Stimulated activated CD4-positive, alpha-beta T cell treated with anti-CD3 and anti-CD28 coated beads, Interleukin-1b, Interleukin-23, amount 100 ng/mL, for 1 hour (primary cell): ENCODE measurements at places on chromosomes 2 and 18.

DNA sequence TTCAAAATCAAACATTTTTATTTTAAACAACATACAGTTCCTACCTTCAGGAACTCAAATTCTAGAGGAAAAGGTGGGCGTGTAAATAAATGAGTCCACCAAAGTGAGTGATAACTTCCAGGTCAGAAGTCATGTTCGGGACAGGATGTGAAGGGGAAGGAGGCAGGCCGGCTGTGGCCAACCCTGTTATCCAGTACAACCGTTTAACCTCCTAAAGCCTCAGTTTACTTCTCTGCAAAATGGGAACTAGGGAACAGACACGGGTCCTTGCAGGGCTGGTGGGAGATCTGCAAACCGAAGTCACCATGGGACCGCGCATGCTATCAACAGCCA is 373 bp downstream of the EIPR1 start:
- DNase-seq, result no peak

DNA sequence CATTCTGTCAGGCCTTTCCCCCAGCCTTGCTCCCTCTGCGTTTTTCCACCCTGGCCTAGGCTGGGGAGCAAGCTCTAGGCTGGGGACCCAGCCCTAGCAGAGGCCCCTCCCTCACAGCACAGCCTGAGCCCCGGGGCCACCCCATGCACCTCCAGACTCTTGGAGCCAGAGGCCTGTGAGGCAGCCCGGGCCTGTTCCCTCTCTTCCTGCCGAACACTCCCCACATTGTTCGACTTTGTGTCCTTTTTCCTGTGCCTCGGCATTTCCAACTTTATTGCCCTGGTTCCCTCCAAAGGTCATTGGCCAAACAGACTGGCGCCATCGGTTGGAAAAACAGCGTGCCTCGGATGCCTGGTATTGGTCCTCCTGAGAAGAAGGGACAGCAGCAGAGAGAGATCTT is 79.7 kb downstream of the HS1BP3 start:
- DNase-seq, result no peak

GRCh38 chr2:189155795-189156194 is 23.8 kb downstream of the COL5A2 start:
- no peak for DNase-seq

- no peak for DNase-seq
Measured at GRCh38 chr2:84947010-84947593, 23.9 kb upstream of the KCMF1 start.

DNA sequence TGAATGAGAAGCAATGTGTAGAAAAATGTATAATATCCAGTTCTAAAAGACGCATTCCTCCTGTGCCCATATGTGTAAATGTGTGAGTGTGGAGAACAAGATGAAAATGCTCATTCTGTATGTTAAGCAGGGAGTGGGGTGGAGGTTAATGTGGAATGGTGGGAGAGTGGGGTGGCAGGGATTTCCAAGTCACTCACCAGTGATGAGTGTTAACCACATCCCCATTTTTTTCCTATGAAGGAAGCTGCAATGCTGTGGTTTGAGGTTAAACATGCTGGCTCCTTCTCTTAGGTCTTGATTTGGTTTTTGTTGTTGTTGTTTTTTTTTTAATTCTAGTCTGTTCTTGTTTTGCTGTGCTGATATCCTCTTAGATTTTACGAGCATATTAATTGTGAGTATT is 169.4 kb downstream of the NEDD4L start:
- DNase-seq, result no peak

- DNase-seq, result no peak
Measured at GRCh38 chr18:23302851-23303527, 150.1 kb upstream of the RIOK3 start.

- DNase-seq, result no peak
Measured at GRCh38 chr2:229160984-229161383, 110.1 kb downstream of the PID1 start.

DNA sequence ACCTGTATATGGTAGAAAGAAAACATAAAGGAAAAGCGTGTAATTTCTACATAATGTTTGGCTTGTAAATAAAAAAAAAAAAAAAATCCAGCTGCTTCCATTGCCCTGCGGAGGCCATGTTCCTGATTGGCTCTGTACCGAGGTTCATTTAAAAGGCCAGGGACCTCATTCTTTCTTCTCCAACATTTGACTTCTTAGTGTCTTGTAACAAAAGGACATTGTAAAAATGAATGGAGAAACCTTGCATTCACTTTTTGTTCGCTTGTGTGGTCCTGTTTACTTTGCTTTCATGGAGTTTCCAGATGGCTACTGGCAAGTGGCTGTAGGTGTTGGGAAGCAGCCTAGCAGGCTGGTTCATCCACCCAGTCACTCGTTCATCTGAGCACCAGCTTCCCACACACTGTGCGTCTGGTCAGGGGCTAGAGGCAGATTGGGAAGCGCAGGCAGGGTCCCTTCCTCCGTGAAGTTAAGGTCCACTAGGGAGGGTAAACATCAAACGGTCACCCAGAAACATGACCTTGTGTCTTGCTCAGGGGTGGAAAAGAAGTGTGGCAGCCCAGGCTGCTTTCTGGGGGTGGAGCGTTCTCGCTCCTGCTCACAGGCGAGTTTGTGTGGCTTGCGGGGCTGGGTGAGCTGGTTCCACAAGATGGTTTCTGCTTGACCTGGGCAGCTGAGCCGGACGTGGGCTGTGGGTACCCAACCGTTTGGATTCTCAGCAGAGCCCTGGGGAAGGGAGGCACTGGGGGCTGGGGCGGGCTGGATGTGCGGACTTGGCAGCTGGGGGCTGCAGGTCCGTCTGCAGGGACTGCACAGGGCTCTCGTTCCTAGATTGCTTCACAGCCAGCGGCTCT is 260.7 kb downstream of the AGAP1 start:
- no peak for DNase-seq

GRCh38 chr2:941871-942270 is 8.8 kb upstream of the SNTG2 start:
- DNase-seq, result no peak

- no peak for DNase-seq
Measured at GRCh38 chr2:138021154-138021553, 56.9 kb downstream of the HNMT start.

GRCh38 chr2:204218040-204218439 is 281.5 kb downstream of the ICOS start:
- no peak for DNase-seq

DNA sequence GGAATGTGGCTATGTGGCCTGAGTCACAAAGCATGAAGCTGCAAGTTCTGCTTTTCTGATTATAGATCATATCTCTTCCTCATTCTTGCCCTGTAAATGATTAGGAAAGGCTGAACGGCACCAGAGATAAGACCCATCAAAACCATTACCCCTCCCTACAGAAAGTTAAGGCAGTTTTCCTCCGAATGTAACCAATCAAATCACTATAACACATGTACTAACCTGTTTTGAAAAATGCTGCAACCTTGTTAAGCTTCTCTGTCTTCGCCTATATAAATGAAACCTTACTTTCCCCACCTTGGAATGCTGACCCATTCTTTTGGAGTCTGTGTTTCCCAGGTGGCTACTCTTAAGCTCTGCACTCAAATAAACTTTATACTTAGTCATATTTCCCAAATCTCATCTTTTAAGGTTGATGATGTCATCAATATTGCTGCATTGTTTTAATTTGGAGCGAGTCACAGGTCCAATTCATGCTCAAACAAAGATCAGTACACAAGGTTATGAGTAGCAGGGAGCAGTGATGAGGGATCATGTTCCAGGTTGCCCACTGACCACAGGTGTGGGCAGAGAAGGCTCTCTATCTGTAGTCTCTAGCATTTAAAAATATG is 662.3 kb downstream of the IRS1 start:
- no peak for DNase-seq

DNA sequence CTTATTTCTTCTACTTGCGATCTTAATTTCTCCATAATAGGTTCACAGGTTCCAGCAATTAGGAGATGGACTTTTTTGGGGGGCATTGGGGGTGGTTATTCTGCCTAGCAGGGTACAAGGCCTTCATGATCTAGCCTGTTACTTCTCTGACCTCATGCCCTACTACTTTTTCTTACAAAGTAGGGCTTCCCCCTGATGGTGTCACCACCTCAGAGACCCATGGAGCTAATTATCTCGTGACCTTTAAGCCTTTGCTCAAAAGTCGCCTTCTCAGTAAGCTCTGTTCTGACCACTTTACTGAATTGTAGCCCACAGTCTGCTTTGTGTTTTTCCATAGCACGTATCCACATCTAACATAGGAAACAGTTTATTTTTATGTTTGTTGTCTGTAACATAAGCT is 458.0 kb downstream of the PARD3B start:
- no peak for DNase-seq

GRCh38 chr2:126885751-126886210 is 12.9 kb upstream of the TEX51 start:
- DNase-seq, result no peak

DNA sequence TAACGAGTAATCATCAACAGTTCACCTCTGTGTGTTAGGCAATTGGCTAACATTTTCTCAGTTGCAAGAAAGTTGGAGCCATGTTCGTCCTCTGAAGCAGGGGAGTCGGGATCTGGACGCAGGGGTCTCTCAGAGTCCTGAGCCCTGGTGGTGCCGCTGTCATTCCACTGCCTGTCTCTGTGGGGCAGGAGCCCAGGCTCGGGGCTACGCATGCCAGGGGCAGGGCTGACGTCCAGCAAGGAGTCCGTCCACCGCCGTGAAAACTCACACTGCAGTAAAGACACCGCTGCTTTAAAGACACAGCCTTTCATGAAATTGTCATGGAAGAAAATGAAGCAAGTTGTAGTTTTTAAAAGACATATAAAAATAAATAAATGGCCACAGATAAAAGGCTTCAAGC is 571.1 kb upstream of the SOX11 start:
- DNase-seq, result no peak

GRCh38 chr2:96400049-96401000 is 64.8 kb downstream of the NCAPH start:
- no peak for DNase-seq

DNA sequence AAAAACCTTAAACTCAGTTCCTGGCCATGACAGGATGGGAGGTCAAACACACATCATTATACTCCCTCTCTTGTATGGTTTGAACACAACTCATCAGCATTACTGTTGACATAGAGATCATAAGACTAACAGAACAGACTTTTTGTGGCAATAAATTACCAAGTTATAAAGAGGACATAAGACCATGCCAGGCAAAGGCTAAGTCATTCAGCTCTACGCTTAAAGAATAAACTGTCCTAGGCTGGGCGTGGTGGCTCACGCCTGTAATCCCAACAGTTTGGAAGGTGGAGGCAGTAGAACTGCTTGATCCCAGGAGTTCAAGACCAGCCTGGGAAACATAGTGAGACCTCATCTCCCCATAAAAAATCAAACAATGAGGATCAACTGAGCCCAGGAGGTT is 16.4 kb downstream of the NLRC4 start:
- DNase-seq, result no peak

GRCh38 chr2:168895771-168896170 is 5.3 kb upstream of the G6PC2 start:
- no peak for DNase-seq

DNA sequence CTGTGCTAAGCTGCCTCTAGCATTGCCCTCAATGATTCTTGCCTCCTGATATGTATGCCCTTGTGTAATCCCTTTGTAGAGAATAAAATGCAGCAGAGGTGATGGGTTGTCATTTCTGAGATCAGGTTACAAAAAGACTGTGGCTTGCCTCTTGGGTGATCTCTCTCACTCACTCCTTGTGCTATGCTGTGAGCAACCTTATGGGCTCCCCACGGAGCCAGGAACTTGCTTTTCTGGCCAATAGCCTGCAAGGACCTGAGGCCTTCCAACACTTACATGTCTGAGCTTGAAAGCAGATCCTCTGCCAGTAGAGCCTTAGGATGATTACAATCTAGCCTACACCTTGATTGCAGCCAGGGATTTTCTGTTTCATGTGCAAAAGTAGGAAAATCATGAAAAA is 123.1 kb upstream of the XIRP2 start:
- no peak for DNase-seq

- no peak for DNase-seq
Measured at GRCh38 chr18:76593843-76594242, 98.8 kb upstream of the ZNF516 start.

DNA sequence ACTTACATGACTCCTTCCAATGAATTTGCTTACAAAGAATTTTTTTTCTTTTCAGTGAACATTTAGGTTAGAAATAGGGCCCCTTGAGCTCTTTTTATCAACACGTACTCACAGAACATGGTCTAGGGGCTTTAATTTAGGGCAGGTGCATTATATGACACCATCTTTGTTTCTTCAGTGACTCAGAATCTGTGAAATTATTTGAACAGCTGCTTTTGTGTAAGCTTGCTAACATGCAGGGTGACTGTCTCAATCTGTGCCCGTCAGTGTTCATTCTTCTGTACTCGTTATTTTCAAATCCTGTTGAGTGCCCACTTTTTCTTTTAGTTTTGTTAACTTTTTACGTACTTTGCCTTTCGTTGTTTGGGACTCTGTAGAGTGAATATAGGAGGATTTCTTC is 52.8 kb upstream of the CABYR start:
- DNase-seq, result no peak

GRCh38 chr2:144986691-144987090 is 466.8 kb upstream of the ZEB2 start:
- no peak for DNase-seq

DNA sequence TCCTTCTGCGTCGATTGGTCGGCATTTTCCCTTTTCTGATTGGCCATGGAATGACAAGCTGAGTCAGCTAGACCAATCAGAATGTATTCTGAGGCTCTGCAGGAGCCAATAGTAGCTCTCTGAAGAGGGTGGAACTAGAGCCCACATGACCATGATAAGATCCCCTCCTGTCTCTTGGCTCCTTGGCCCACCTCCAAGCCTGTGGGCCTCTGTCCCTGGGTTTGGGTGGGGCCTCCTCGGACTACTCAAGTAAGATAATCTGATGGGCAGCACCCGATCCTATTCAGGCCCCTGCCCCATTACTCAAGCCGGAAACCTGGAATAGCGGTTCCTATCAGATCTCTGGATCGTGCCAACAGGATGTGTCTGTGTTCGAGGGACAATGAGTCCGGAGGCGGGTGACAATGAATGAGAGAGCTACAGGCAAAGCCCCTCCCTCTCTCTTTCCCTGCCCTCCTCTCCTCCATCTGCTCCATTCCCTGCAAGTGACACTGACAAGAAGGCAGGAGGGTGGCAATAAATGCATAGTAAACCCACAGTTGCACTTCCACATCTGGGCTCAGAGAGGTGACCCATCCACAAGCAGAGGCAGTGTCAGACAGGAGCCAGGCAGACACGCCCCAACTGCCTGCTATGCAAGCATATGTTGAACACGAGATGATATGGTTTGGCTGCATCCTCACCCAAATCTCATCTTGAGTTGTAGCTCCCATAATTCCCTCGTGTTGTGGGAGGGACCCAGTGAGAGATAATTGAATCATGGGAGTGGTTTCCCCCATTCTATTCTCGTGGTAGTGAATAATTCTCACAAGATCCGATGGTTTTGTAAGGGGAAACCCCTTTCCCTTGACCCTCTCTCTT is 114.7 kb downstream of the TNS1 start:
- DNase-seq, result no peak

- no peak for DNase-seq
Measured at GRCh38 chr2:106178716-106179115, 15.4 kb downstream of the UXS1 start.

DNA sequence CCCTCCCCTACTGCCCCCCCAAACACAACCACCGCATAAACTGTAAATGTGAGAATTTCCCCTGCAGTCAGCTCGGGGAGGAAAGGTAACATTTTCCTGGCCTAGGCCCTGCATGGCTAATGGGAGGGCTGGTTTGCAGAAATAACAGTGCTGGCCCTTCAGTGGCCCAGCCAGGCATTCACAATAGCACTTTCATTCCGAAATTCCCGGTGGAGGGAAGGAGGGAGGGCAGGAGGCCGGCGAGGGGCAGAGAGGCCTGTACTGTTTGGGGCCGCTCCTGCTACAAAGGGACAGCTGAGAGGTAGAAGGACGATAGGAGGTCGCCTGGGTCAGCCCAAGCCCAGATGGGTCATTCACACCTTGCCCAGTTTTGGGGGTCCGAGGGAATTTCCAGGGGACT is 11.3 kb downstream of the CYP26B1 start:
- no peak for DNase-seq
